ENCODE measurements at places on chromosomes 3 and 15. TPM values are rescaled to one million over a fixed set of nuclear protein-coding genes. Genes with fewer than 3 reads are reported as not detected.

The ARHGAP11A gene
- total RNA-seq = 25.5 TPM

The COLQ gene
- 0.43 TPM for total RNA-seq

The FSIP1 gene
- 2.6 TPM for total RNA-seq

The TRIM71 gene
- total RNA-seq = not detected

The TRIP4 gene
- 11.6 TPM for total RNA-seq

The SGO1 gene
- total RNA-seq = 7.8 TPM

The SLC35G2 gene
- total RNA-seq = 17.3 TPM

The ARGFX gene
- total RNA-seq = not detected

The MINAR1 gene
- total RNA-seq = 2.3 TPM

The GPR27 gene
- not detected for total RNA-seq

GRCh38 chr3:141303481-141304223 lies 64.7 kb upstream of the ZBTB38 start:
- DNase-seq = peak; percentile 87

- no peak for DNase-seq
These were observed 92.4 kb downstream of the NAALADL2 start for GRCh38 chr3:174951498-174952005.

DNA sequence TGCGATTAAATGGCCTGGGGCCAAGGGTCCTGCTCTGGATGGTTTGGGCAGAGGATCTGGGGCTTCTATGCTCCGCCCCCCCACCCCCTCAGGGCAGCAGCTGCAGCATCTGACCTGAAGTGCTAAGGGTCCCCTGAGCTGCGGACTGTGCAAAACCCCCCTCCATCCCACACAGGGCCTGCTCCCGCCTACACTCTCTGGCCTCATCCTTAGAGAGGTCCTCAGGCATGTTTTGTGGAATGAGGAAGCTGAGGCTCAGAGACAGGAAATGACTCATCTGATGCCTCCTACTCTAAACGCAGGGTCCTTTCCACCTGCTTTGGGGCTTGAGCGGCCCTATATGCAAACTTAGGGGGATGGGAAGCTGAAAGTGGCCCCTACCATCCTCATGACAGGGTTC lies 59.5 kb upstream of the CTSH start:
- peak; percentile 58 for DNase-seq

DNA sequence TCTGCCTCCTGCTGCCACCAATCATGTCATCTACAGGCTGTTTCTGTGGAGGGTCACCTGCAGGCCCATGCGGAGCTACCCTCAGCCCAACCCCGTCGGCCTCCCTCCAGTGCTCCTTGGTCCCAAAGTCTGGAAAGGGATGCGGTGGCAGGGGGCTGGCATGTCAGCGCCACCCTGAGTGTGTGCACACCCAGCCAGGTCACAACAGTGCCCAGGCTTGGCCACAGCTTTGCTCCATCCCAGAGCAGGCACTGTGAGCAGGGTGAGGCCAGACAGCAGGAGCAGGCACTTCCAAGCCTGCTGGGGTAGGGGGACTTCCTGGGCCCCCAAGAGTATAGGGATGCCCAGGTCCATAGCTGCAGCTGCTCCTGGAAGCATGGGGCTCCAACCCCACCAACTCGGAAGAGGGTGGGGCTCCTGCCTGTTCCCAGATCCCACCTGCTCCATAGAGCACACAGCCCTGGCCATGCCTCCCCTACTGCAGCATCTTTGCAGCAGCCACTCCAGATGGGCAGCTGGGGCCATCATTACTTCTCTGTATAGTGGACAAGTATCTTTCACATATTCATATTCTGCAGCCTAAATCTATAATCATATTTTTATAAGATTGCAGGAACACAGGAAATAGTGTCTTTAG lies 109.3 kb downstream of the CBLB start:
- DNase-seq = no peak

DNA sequence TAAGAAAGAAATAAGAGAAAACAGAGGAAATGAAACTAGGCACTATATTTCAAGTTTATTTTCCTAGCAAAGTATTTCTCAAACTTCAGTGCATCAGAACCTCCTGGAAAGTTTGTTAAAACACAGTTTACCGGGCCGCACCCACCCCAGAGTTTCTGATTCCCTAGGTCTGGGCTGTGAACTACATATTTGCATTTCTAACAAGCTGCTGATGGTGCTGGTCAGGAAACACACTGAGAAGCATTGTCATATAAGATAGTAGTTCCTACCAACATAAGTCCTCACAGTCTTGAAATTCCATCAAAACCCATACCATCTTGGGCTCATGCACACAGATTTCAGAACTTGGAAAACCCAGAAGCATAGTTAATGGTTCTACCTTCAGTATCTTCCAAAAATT lies 8.3 kb downstream of the SLC9A9 start:
- no peak for DNase-seq

DNA sequence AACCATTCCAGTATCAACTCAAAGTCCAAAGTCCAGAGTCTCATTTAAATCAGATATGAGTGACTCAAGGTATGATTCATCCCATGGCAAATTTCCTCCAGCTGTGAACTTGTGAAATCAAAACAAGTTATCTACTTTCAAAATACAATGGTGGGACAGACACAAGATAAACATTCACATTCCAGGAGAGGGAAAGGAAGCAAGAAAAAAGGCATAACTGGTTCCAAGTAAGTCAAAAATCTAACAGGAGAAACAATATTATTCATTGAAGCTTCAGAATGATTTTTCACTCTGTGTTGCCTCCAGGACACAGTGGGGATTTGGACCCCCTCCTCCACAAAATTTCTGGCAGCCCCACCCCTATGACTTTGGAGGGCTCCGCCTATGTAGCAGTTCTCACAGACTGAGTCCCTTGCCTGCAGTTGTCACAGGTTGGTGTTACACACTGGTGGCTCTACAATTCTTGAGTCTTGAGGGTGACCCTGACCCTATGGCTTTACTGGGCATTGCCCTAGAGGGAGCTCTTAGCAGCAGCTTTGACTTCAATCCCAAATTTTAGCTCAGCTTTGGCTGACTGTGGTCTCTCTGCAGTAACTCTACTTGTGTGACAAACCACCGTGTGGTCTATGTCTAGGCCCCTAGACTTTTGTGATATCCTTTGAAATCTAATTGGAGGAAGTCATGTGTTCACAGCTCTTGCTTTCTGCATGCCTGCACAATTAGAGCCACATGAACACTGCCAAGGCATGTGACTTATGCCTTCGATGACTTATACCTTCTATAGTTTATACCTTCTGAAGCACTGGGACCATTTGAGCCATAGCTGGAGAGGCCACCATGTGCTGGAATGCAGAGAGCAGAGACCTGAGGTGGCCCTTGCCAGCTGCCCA lies 644.2 kb downstream of the GRM7 start:
- DNase-seq = peak; percentile 78

DNA sequence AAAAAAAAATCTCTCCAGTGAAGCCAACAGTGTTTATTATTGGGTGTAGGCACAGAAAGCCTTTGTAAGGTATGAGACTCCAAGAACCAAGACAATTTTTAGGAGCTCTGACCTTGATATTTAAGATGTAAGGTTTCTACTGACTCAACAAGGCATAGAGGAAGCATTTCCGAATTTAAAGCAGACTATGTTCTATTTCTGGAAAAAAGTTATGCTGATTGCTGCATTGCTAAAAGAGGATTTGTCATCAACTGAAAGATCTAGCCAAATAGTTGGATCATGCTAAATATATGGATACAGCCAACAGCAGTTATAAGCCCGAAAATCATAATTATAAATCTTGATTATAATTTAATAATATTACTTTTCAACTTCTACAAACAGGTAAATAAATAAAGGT lies 53.3 kb upstream of the MELTF start:
- no peak for DNase-seq

DNA sequence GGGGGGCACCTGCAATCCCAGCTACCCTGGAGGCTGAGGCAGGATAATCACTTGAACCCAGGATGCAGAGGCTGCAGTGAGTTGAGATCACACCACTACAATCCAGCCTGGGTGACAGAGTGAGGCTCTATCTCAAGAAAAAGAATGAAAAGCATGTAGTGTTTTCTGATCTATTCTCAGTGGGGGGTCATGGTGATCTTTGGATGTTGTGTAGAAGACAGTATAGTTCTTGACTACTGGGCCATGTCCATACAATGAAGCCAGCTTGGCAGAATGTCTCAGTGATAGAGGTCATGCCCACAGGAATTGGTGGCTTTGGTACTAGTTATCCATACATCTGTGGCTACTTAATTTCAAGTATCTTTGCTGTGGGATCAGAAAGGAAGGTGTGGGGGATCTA lies 26.8 kb upstream of the NANOGP8 start:
- DNase-seq = no peak

- no peak for DNase-seq
These were observed 31.8 kb downstream of the PCOLCE2 start for GRCh38 chr3:142857056-142857455.

DNA sequence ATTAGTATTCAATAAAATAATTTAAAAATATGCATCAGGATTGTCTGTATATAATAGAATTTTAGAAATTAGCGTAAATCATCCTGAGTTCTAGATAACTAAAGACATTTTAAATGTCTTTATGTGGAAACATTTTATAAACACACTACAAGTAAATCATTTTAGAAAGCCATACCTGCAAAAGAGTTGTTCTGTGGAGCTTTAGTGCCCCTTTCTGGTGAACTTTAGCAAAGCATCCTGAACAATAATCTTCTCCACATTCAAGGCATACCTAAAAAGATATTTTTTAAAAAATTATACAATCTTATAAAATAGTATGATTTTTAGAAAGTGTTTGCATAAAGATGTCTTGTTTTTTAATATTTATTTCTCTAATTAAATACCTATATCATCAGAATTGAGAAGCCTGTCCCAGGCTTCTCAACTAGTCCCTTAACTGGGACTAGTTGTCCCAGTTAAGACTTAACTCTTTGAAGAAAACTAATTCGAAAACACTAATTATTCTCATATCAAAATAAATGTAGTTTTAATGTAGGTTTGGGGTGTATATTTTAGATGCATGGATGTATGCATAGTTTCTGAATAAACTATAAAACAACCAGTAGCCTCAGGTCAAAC lies 29.7 kb downstream of the ZBBX start:
- peak; percentile 12 for DNase-seq

- no peak for DNase-seq
These were observed 9.5 kb upstream of the DPPA4 start for GRCh38 chr3:109346770-109347295.

All from fibroblast of villous mesenchyme (primary cell).